ENCODE measurements at places on chromosomes 6 and 20. TPM values are rescaled to one million over a fixed set of nuclear protein-coding genes. Genes with fewer than 3 reads are reported as not detected.

- DNase-seq, result no peak
Observed at GRCh38 chr6:124928851-124929250, 33.4 kb upstream of the RNF217 start.

The TRDN gene
- total RNA-seq, result 0.23 TPM

The OPRM1 gene
- total RNA-seq, result not detected

GRCh38 chr20:1711266-1711665 is 53.7 kb upstream of the SIRPG start:
- no peak for DNase-seq

The EDN1 gene
- 10.0 TPM for total RNA-seq

The ZBP1 gene
- 0.88 TPM for total RNA-seq

The RGL2 gene
- 107 TPM for total RNA-seq
